Fibroblast of gingiva (primary cell): ENCODE measurements at places on chromosomes 5 and 9.

- no peak for DNase-seq
Observed at GRCh38 chr5:59003641-59004040, 420.8 kb downstream of the RAB3C start.

GRCh38 chr9:105447386-105447813, 434 bp upstream of the FSD1L start:
- no peak for DNase-seq

- no peak for DNase-seq
Observed at GRCh38 chr5:79705632-79706031, 16.0 kb downstream of the CMYA5 start.

- DNase-seq, result peak; percentile 58
Observed at GRCh38 chr5:78755822-78756429, 107.4 kb upstream of the LHFPL2 start.

DNA sequence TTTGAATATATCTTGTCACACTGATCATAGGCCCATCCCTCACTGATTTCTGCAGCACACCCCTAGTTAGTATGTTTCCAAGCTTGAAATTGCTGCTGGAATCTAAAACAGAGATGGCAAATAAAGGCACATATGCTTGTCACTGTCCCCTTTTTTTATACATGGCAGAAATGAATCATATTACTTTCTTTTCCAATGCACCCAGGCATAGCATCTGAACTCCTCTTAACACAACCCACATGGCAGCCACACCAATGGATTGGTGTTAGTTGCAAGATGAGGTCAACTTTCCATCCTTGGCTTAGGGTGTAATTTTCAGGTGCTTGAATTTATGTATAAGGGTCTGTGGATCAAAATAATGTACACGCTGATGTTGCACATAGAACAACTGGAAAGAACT, 473.8 kb upstream of the ZNF608 start:
- DNase-seq, result no peak

- DNase-seq, result peak; percentile 71
Observed at GRCh38 chr5:163504079-163504931, 1.1 kb upstream of the MAT2B start.

DNA sequence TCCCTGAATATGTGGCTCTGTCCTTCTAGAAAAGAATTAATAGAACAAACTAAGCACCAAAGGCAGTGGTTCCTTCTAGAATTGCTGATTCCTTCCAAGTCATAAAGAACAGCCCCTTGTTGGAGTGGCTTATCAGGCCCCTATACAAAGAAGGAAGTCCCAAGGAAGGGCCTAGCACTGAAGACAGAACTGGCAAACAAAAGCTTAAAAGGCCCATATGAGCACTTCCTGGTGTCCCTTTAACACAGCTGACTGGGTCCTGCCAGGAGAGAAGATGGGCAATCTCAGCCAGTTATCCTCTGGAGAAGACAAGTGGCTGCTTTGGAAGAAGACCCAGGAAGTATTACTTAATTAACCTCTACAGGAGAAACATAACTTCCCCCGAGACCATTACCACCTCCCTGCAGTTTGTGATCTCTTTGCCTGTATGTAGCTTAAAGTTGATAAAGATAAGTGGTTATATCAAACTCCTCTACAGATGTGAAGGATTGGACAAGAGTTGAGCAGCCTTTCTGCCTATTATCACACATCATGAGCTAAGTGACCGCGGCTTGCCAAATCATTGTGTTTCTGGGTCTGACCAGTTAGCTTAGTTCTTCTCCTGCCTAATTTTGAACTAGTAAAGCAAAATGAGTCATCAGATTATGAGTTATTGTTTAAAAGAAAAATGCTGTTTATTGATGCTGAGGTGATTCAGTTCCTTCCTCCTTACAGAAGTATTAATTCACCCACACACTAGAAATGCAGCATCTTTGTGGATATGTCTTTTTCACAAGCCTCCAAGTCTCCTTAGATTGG, 13.3 kb upstream of the STING1 start:
- DNase-seq, result peak; percentile 38

DNA sequence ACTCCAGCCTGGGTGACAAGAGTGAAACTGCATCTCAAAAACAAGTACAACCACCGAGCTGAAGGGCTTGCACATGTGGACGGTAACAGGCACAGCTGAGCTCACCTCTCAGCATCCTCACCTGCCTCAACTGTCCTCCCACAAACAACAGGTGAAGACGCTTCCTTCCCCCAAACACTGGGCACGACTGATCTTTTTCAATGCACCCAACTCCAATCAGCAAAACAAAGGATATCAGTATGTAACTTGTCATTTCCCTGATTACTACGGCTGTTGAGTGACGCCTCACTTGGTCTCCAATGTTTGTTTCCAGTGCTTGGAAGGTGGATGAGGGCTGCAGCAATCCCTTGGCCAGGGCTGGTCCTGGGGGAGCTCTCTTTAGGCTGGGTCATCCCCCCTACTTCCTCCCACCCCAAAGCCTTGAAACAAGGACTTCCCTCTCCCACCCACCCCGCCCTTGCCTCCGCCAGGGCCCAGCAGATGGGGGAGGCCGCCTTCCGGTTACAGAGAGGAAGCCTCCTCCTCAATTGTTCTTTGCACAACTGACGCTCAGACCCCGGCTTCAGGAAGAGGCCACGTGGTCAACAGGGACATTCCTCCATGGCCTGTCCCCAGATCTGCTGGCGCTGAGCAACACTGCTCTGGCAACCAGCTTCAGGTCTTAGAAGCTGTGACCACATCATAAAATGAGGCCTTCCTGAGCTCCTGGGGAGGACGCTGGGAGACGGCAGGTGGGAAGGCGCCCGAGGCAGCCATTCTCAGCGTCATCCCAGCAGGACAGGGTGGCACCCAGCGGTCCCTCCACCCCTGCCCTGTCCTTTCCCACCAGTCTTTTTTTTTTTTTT, 5.9 kb downstream of the FAM78A start:
- DNase-seq, result no peak

DNA sequence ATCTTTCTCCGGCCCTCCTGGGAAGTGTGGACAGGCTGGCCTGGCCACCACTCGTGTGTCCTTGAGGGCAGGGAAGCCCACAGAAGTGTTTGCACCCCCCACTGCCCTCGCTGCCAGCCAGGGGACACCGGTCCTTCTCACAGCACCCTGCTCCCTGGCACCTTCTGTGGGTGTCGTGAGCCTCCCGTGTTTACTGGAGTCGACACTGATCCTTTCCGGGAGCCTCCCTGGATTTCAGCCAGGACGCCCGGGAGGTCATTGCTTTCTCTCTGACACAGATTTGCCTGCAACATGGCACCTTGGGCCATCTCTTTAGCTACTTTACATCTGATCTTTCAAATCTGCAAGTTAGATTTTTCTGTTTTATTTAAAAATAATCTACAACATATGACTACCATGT, 120.4 kb upstream of the CACNA1B start:
- no peak for DNase-seq
